ENCODE measurements at places on chromosomes 6 and 20. TPM values are rescaled to one million over a fixed set of nuclear protein-coding genes. Genes with fewer than 3 reads are reported as not detected.
A peak's percentile ranks its signal among the peaks of the same experiment; 100 is the strongest.

SUMO4 gene
- total RNA-seq = 9.5 TPM

DNA sequence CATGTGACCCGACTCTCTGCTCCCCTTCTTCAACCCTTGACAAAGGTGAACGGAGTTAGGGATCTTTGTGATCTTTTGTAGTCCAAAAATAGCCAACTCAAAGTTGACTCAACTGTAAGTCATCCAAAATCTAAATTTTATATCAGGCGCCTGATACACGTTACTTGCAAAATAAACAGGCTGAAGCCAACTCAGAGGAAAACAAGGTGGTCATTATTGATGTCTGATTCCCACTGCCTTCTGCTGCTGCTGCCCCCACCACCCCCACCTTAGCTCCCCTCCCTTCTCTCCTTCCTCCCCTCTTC is 13.2 kb upstream of the RNF8 start:
- peaks cover 2% of the 10 kb centered on the region for H3K36me3 ChIP-seq
- H3K4me3 ChIP-seq = no peak overlapping the region
- H3K27ac ChIP-seq = no peak overlapping the region
- DNase-seq = no peak

RCAN2 gene
- 0.37 TPM for total RNA-seq

GRCh38 chr20:23072892-23073586 is 13.1 kb downstream of the CD93 start:
- no peak overlapping the region for H3K27ac ChIP-seq
- H3K4me3 ChIP-seq = no peak overlapping the region
- no peaks in the 10 kb centered on the region for H3K4me1 ChIP-seq
- H3K36me3 ChIP-seq = no peaks in the 10 kb centered on the region
- H3K27me3 ChIP-seq = peaks cover 6% of the 10 kb centered on the region

GRCh38 chr6:14094721-14095120 is 22.9 kb upstream of the CD83 start:
- H3K4me3 ChIP-seq = no peak overlapping the region
- H3K27me3 ChIP-seq = peaks cover 2% of the 10 kb centered on the region
- no peaks in the 10 kb centered on the region for H3K36me3 ChIP-seq
- H3K4me1 ChIP-seq = peaks cover 11% of the 10 kb centered on the region
- DNase-seq = no peak

C6orf118 gene
- not detected for total RNA-seq

DNA sequence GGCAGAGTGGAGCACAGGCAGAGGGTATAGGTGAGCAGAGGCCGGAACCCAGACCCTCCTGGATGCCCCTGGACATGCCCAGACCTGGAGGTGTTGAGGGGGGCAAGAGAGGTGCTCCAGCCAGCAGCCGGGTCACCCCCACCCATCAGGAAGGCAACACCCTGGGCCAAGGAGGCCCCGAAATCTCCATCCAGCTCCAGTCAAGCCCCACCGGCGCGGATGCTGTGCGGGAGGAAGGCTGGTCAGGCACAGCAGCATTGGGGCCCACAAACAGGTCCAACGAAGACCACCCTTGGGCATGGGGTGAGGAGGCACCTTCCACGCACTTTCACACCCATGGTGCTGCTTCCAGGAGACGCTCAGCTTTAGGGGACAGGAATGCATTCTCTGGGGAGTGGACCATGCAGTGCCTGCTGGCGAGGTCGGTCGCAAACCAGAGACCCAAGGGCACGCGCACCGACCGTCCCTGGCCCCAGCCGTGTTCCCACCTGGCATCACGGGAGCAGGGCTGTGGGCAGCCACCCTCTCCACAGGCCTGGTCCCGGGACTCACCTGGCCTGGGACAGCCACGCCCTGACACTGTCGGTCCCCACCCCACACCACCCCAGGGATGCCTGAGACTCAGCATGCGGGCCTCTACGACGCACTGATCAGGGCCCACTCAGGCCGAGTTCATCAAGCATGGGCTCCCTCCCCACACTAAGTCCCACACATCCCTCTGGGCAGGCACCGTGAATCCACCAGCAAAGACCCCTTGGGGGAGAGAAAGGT is 43.6 kb upstream of the ZBP1 start:
- DNase-seq = peak; percentile 27
- no peak overlapping the region for H3K27ac ChIP-seq
- no peaks in the 10 kb centered on the region for H3K27me3 ChIP-seq
- peaks cover 6% of the 10 kb centered on the region for H3K4me1 ChIP-seq
- H3K4me3 ChIP-seq = no peak overlapping the region
- H3K36me3 ChIP-seq = no peaks in the 10 kb centered on the region

- no peaks in the 10 kb centered on the region for H3K36me3 ChIP-seq
- H3K27me3 ChIP-seq = peaks cover 46% of the 10 kb centered on the region
- H3K4me1 ChIP-seq = peaks cover 16% of the 10 kb centered on the region
- no peak overlapping the region for H3K4me3 ChIP-seq
Observed at GRCh38 chr20:2749343-2749950, 51.0 kb downstream of the CPXM1 start.

DNA sequence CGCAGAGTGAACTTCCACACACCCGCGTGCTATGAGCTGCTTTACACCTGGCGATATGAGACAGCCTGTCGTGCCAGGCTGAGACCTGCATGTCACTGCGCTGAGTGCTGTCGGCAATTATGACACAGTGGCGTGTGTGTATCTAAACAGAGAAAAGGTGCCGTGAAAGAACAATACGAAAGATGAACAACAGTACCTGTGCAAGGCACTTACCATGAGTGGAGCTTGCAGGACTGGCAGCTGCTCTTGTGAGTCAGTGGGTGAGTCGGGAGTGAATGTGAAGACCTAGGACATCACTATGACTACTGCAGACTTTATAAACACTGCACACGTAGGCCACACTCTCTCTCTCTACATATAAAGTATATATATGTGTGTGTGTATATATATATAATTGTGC is 68.5 kb upstream of the DUSP22 start:
- H3K36me3 ChIP-seq = peaks cover 6% of the 10 kb centered on the region
- H3K4me3 ChIP-seq = no peak overlapping the region
- H3K27me3 ChIP-seq = no peaks in the 10 kb centered on the region

MAPK14 gene
- total RNA-seq = 62.2 TPM

- no peak for DNase-seq
- H3K36me3 ChIP-seq = no peaks in the 10 kb centered on the region
- H3K27me3 ChIP-seq = no peaks in the 10 kb centered on the region
Observed at GRCh38 chr6:107849325-107849724, 25.2 kb upstream of the SCML4 start.

ZNF831 gene
- total RNA-seq = 16.3 TPM

GRCh38 chr6:109306733-109307132 is 75.5 kb downstream of the CD164 start:
- H3K4me1 ChIP-seq = peaks cover 14% of the 10 kb centered on the region
- no peak overlapping the region for H3K27ac ChIP-seq
- H3K36me3 ChIP-seq = no peaks in the 10 kb centered on the region
- peaks cover under 1% of the 10 kb centered on the region for H3K27me3 ChIP-seq

GRCh38 chr6:30742316-30743098 is at the start of gene FLOT1:
TSS of gene FLOT1 (minus strand) at chr6:30742687. CDS start at chr6:30742189, 498 bp downstream.
- peak within 1 kb of the TSS; percentile 98 for H3K4me3 ChIP-seq
- H3K27me3 ChIP-seq = no peaks in the 10 kb centered on the region
- peaks cover 49% of the 10 kb centered on the region for H3K36me3 ChIP-seq
- peak; percentile 98 for DNase-seq

- H3K27ac ChIP-seq = peak overlapping the region; percentile 49
- H3K36me3 ChIP-seq = peaks cover 15% of the 10 kb centered on the region
- H3K4me1 ChIP-seq = peaks cover 29% of the 10 kb centered on the region
- peak overlapping the region; percentile 9 for H3K4me3 ChIP-seq
- DNase-seq = no peak
- no peaks in the 10 kb centered on the region for H3K27me3 ChIP-seq
Observed at GRCh38 chr6:25583099-25583498, 68.9 kb upstream of the SCGN start.

- H3K36me3 ChIP-seq = no peaks in the 10 kb centered on the region
- no peak overlapping the region for H3K4me3 ChIP-seq
- DNase-seq = no peak
Observed at GRCh38 chr6:165652766-165653165, 10.3 kb downstream of the PDE10A start.

GRCh38 chr6:96834070-96834469 is 3.2 kb downstream of the GPR63 start:
- H3K36me3 ChIP-seq = no peaks in the 10 kb centered on the region
- no peak for DNase-seq
- peaks cover 47% of the 10 kb centered on the region for H3K27me3 ChIP-seq

KIF25 gene
- total RNA-seq = not detected

SLC22A23 gene
- 0.82 TPM for total RNA-seq

DNA sequence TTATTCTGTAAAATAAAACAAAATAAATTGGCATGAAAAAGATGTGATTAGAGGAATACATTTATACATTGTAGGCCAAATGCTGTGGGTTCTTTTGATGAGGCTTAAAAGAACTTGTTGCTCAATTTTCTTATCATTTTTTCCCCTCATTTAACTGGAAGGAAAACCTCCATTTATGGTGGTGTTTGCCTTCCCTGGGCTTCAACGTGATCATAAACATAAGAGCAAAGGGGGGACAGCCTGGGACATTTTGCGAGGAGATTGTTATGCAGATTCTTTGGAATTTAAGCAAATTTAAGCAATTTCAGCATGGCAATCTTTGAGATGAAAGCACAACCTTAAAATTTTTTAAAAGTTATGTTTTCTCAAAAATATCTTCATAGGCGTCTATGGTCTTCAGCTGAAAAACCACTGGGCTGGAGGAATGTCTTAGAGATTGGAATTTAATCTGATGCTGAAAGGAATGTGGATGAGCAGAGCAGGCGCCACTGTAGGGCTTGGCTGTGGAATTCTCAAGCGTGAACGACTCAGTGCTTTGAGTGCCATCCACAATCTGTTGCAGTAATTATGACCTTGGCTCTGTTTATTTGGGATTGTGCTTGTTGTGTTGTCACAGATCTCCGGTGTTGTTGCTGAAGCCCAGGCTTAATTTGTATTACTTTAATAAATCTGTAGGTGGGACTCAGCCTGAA is 149.4 kb upstream of the MLIP start:
- no peak for DNase-seq
- peaks cover 9% of the 10 kb centered on the region for H3K27me3 ChIP-seq
- no peak overlapping the region for H3K27ac ChIP-seq
- H3K4me3 ChIP-seq = no peak overlapping the region
- no peaks in the 10 kb centered on the region for H3K4me1 ChIP-seq

DNA sequence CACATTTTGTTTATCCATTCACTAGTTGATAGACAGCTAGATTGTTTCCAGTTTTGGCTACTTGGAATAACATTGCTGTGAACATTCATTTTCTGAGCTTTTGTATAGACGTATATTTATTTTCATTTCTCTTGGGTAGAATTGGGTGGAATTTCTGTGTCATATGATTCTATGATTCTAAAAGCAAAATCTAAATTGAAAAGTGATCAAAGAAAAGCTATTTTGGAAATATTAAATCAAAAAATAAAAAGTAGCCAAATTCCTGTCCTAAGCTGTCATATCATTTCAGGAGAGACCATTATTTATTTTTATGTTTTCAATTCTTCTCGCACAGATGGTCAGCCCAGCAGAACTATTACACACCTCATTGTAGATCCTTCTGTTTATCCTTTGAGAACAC is 229.2 kb downstream of the COL12A1 start:
- H3K4me3 ChIP-seq = no peak overlapping the region
- no peak overlapping the region for H3K27ac ChIP-seq
- H3K4me1 ChIP-seq = no peaks in the 10 kb centered on the region
- H3K27me3 ChIP-seq = no peaks in the 10 kb centered on the region
- DNase-seq = no peak
- no peaks in the 10 kb centered on the region for H3K36me3 ChIP-seq

CST7 gene
- 92.4 TPM for total RNA-seq

TMEM244 gene
- 0.83 TPM for total RNA-seq

- H3K4me1 ChIP-seq = peaks cover 4% of the 10 kb centered on the region
- H3K36me3 ChIP-seq = peaks cover 5% of the 10 kb centered on the region
- no peak overlapping the region for H3K27ac ChIP-seq
- DNase-seq = no peak
- no peaks in the 10 kb centered on the region for H3K27me3 ChIP-seq
- no peak overlapping the region for H3K4me3 ChIP-seq
Observed at GRCh38 chr6:128118401-128118800, 217.5 kb upstream of the THEMIS start.

DNA sequence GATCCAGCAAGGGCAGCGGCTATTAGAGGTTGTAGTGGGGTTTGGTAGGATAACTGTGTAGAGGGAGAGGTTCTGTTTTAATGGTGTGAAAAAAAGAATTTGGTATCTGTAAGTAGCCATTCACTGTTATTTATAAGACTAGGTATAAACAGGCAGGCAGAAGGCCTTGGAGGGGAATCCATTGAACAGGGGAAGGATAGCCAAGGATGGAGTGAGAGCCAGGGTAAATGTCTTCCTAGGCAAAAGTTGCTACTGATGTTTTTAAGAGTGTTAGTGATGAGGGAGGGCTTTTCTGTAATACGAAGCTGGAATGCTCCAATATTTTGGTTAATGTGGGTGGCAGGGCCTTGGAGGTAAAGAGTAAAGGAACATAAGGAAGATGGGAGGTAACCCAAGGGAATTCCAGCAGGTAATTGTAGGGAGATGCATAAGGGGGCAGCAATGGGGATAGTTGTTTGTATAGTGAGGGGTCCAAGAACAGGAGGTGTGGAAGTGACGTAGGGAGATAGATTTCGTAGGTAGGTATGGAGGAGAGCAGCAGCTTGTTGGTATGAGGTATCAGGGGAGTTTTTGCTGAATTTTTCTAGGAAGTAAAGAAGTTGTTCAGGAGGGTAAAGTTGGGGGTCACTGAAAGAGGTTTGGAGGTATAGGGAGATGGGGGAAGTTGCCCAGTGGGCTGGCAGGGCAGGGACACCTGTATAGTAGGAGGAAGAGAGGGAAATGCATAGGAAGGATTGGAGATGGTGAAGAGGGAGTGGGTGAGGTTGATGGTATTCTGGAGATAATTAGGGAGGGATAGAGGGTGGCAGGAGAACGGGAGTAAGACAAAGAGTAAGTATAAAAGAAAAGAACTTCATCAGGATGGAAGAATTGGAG is 752.4 kb upstream of the ADGRB3 start:
- no peak for DNase-seq
- H3K27me3 ChIP-seq = no peaks in the 10 kb centered on the region
- no peaks in the 10 kb centered on the region for H3K4me1 ChIP-seq
- H3K27ac ChIP-seq = no peak overlapping the region

DNA sequence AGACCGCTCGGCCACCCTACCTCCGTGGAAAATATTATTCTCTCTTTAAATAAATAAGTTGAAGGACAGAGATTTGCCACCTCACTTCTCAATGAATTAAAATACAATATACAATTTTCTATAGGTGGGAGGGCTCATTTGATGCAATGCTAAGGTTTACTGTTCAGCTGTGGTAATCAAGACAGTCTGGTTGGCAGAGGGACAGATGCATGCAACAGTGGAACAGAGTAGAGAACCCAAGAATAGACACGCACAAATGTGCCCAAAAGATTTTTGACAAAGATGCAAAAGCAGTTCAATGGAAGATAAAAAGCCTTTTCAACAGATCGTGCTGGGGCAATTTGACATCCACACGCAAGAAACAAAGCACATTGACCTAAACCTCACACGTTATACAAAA is 145.2 kb downstream of the CEBPB start:
- H3K4me1 ChIP-seq = peaks cover 48% of the 10 kb centered on the region
